Fibroblast of pulmonary artery (primary cell): ENCODE measurements at places on chromosomes 5 and 9.

GRCh38 chr5:137205231-137206027 lies 293.7 kb downstream of the SPOCK1 start:
- peak; percentile 4 for DNase-seq

GRCh38 chr5:139137697-139138096 lies 60.5 kb downstream of the SIL1 start:
- DNase-seq: peak; percentile 72

DNA sequence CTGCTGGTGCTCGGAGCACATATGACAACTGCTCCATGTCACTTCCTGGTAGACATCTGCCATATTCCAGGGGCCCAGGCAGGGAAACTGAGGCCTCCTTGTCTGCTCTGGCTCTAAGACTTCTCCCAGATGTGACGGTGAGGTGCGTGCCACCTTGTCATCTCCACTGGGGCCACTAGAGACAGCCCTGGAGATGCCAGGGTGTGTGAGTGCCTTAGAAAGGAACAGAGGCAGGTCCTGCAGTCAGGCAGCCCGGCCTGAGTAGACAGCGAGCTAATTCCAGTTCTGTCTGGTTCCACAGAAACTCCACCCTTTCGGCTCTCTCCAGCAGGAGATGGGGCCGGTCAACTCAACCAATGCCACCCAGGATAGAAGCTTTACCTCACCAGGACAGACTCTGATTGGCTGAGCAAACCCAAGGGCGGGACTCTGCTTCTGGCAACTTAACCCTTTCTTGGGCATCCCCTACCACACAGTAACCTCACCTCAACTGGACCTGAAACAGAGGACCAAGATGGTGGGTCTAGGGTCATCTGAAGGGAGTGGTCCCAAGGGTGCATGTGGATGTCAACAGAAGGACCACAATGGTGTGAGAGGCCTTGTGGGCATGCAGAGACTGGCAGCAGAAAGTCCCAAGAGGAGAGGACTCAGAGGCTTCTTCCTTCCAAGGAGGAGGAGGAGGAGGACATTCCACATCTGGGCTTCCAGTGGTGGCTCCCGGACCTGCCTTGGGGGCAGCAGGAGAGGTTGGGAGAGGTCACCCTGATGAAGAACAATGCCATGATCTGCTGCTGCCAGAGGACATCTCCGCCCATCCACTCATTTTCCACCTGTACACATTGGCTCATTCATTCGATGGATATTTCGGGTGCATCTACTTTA lies 77.7 kb downstream of the RGS3 start:
- peak; percentile 59 for DNase-seq

DNA sequence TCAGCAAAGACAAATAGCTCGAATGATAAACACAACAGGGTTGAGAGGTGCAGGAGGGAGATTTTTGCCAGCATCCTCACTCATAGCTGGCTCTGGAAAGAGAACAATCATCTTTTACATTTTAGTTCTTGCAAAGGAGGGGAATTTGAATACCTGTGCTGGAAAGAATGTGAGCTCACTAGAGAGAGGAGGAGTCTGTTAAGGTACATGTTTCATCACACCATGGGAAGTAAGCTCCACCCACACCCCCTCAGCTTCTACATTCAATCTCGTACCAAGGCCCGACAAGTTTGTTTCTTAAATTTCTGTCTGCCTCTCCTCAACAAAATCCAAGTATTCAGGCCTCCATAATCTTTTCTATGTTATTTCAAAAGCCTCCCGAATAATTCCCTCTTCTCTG lies 254.6 kb downstream of the BRINP1 start:
- no peak for DNase-seq

DNA sequence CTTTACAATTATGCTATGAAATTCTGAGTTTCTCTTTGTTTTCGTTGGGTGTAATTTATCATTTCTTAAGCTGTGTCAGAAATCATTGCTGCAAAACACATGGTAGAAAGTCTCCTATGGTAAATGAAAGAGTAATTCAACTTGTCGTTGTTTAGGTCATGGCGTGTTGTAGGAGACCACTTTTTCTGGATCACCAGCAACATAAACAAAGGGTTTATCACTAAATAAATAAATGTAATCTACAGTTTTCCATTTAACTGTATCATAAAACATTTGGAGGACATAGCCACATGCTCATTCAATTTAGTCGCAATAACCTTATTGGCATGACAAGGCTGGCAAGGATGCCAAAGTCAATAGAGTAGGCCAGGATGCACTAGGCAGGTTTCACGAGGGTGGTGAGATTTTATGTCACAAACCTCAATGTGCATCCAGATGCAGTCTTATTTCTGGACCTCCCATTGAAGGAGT lies 154.4 kb upstream of the ERCC6L2 start:
- no peak for DNase-seq

DNA sequence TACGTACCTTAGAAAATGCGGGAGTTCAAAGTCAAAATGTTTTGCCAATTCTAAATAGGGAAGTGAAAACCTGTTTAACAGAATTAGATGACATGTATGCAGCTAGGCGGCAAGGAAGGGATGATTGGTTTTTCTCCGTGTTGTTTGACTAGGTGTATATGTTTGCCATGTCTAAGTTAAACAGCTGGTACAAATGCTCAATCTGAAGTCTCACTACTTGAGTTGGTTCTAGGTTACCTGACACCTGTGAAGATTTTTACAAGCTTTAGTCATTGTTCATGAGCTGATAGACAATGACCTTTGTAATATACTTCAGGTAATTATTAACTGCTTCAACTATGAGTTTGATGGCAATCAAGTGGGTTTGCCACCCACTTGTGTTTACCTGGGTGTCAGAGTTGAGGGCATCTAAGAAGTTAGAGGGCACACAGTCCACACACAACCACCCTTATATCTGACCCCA lies 74.3 kb downstream of the SLC44A1 start:
- no peak for DNase-seq

DNA sequence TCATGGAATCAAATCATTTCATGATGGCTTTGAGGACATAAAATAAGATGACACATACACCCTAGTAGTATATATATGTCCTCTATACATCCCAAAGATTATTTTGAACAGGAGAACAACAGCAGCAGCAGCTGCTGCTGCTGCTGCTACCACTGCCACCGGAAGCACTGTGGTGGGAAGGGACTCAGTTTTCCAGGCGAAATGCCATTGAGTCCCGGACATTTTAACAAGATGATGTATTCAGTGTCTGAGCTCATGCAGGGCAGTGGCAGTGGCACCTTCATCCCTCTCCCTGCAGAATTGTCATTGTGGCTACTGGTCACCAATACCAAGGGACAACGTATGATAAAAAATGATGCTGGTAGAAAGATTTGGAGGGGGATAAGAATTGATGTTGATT lies 151.3 kb downstream of the CHSY3 start:
- no peak for DNase-seq

- no peak for DNase-seq
These were observed 12.9 kb downstream of the SLC6A3 start for GRCh38 chr5:1432296-1432695.

- DNase-seq: no peak
These were observed 65.5 kb upstream of the TNC start for GRCh38 chr9:115183436-115183835.

GRCh38 chr5:74647096-74647495 lies 6.6 kb upstream of the ENC1 start:
- no peak for DNase-seq

DNA sequence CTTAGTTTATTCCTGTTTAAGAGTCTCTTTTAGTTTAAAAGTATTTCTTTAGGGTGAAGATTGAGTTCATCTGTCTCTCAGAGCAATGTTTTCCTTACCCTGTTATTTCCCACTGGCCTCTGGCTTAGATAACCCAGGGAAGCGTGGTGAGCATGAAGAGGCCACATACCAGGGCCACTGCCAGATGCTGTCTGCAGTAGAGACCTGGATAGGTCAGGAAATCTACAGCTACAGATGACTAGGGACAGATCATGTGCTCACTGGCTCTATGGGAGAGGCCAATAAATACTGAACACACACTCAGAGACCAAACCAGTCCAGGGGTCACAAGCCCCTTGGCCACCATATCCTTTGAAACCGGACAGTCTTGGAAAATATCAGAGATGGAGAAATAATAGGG lies 136.0 kb downstream of the CAMK4 start:
- no peak for DNase-seq

GRCh38 chr9:125146247-125146646 lies 2.9 kb upstream of the SCAI start:
- peak; percentile 44 for DNase-seq

DNA sequence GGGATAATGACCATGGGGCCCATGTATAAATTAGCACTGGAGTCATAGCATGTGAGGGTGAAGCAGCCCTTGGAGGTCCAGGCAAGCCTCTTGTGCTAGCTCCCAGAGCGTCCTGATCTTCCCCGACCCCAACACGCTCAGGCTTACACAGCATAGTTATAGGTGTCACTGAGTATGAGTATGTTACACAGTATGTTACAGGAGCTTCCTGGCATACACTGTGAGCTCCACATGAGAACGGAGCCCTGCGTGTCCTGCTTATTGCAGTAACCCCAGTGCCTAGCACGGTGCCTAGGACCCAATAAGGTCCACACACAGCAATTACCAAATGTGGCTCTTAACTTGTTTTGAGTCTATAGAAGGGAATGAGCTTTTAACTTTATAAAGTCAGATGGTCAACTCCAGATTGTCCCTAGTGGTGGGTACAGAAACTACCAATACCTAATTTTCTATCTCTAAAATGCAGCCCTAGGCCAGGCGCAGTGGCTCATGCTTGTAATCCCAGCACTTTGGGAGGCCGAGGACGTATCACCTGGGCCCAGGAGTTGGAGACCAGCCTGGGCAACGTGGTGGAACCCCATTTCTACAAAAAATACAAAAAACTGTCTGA lies 64.1 kb downstream of the PLAC8L1 start:
- peak; percentile 15 for DNase-seq

DNA sequence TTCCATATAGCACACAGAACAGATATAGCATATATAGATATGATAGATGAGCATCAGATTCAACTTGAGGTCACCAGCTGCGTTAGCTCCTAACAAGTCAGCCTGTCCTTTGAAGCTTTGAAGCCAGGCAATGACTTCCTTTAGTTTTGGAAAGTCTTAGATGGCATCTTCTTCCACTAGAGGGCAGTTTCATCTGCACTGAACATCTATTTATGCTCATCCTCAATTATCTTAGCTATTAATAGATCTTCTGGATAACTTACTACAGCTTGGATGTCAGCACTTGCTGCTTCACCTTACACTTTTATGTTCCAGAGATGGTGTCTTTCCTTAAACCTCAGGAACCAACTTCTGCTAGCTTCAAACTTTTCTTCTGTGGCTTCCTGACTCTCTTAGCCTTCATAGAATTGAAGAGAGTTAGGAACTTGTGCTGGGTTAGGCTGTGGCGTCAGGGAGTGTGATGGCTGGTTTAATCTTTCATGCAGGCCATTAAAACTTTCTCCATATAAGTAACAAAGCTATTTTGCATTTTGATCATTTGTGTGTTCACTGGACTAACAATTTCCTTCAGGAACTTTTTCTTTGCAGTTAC lies 1401.4 kb downstream of the EFNA5 start:
- peak; percentile 55 for DNase-seq
